Renal pelvis (tissue), 12 donors: ENCODE measurements at places on chromosomes 12 and 14. TPM values are rescaled to one million over a fixed set of nuclear protein-coding genes. Genes with fewer than 3 reads are reported as not detected.

COPZ1 gene
- polyA plus RNA-seq = 189 TPM

GRCh38 chr14:76729258-76729657 is 32.0 kb upstream of the VASH1 start:
- DNase-seq = no peak

IGF1 gene
- 3.6 TPM for polyA plus RNA-seq

ENTPD5 gene
- 72.1 TPM for polyA plus RNA-seq

DNA sequence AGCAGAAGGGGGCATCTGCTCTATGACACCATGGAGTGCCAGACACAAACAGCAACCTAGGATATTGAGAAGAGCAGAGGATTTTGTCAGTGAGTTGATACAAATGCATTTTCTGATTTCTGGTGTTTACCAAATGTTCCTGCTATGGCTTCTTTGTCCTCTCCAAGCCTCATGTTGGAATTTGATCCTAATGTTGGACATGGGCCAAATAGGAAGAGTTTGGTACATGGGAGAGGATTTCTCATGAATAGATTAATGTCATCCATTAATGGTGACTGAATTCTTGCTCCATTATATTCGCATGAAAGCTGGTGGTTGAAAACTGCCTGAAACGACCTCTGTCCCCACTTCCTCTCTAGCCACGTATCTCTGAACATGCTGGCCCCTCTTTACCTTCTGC is 1002.2 kb upstream of the FLRT2 start:
- DNase-seq = no peak

DNA sequence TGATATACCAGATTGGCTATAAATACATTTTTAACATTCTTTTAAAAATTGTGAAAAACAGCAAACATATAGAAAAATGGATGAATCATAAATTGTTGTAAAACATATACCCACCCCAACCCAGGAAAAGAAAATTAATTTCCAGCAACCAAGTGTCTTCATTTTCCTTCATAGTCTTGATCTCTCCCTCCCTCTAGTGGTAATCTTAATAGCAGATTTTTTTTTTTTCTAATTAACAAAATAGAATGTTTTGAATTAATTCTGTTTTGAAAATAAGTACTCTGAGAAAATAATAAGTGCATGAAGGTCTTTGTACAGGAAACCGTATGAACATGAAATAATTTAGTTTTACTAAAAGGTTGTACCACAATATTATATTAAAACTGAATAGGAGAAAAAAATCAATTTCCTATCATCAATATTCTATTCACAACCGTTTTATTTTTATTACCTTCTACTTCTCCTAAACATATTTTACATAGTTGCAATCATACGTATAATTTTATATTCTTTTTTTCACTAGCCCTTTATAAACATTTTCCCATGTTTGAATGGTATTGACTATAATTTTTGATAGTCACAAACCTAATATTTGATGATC is 7.0 kb downstream of the ETNK1 start:
- no peak for DNase-seq

DNA sequence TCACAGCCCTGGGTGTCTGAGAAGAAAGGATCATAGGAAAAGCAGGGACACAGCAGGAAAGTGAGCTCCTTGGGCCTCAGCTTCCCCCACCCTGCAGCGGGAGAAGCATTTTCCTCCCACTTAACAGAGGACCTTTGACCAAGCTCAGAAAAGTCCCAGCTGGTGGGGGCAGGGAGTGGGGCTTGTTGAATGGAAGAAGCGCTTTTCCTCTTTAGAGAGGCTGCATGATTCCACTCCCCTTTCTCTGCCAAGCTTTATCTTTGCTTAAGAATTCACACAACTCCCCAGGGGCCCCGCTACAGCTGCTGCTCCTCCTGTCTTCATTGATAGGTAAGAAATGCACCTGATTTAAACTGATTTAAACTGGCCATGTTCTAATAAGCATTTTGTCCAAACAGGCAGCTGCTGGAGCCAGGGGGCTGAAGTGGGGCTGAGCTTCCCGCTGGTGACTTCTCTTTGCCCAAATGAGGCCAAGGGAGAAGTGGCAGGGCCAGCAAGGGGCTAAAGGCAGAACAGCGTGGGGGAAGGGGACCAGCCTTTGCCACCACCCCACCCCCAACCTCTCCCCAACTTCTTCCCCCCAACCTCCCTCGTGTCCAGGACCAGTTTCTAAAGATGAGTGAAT is 1.7 kb upstream of the PAPLN start:
- DNase-seq = peak; percentile 77

GRCh38 chr14:22713631-22713950 is 52.9 kb upstream of the OXA1L start:
- no peak for DNase-seq

DNA sequence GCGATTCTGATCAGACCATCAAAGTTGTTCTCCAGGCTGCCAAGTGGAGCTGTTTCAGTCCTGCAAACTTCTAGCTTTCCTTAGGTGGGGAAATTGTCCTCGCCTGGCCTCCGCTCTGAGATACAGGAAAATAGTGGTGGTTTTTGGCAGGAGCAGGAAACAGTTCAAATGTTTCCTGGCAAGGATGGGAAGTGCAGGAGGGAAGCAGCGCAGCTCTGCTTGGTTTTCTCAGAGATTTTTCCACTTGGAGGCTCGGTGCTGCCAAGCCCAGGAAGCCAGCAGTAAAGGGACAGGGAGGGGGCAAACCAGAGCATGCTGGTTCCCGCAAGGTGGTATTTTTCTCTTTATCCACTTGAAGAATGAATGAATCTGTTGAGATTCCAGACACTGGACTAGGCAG is 17.0 kb downstream of the TMEM63C start:
- no peak for DNase-seq

- DNase-seq = no peak
Observed at GRCh38 chr12:68559984-68560850, 50.5 kb upstream of the RAP1B start.

DNA sequence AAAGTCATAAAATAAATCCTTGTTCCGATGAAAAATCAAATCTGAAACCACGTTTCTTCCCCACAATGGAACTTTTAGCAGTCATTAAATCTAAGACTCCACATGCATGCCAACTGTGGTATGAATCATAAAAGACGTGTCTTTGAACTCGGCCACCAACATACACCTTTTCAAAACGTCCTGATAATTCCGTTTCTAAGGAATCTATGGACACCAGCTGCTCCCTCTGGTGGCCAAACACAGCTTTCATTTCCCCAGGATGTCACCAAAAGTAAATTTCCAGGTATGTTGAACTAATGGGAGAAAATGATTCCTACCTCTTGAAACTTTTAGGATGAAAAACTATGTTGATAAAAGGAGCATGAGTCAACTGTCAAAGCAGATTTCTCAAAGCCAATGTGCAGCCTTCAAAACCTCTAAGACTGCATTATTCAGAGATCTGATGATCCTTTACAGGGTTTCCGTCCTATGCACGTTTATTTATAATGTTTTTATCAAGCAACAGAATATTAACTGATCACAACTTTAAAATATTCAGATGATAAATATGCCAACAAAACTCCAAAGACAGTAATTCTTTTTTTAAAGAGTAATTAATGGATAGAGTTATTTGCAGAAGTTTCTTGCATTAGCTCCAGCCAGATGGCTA is 96.2 kb downstream of the CIT start:
- peak; percentile 34 for DNase-seq

MMP14 gene
- 123 TPM for polyA plus RNA-seq

HHIPL1 gene
- polyA plus RNA-seq = 1.6 TPM

- DNase-seq = no peak
Observed at GRCh38 chr12:6867413-6868210, at the start of gene TPI1. Gene TPI1, plus strand, starts transcription at chr12:6867531. Its CDS starts 36 bp downstream, at chr12:6867567.

CEP290 gene
- polyA plus RNA-seq = 31.6 TPM
